CD4-positive, alpha-beta T cell treated with Interleukin-4 for 4 hours (primary cell): ENCODE measurements at places on chromosomes 11 and 22.

- DNase-seq, result no peak
Measured at GRCh38 chr22:22197993-22198402, 46.6 kb upstream of the VPREB1 start.

GRCh38 chr22:23457380-23457985 is 122.6 kb downstream of the IGLL1 start:
- DNase-seq, result no peak

GRCh38 chr22:26579331-26579886 is 10.5 kb downstream of the TPST2 start:
- peak; percentile 52 for DNase-seq

GRCh38 chr11:69210310-69211035 is 54.7 kb downstream of the SMIM38 start:
- DNase-seq, result no peak
